ENCODE measurements at places on chromosomes 5 and 9.
A peak's percentile ranks its signal among the peaks of the same experiment; 100 is the strongest.

DNA sequence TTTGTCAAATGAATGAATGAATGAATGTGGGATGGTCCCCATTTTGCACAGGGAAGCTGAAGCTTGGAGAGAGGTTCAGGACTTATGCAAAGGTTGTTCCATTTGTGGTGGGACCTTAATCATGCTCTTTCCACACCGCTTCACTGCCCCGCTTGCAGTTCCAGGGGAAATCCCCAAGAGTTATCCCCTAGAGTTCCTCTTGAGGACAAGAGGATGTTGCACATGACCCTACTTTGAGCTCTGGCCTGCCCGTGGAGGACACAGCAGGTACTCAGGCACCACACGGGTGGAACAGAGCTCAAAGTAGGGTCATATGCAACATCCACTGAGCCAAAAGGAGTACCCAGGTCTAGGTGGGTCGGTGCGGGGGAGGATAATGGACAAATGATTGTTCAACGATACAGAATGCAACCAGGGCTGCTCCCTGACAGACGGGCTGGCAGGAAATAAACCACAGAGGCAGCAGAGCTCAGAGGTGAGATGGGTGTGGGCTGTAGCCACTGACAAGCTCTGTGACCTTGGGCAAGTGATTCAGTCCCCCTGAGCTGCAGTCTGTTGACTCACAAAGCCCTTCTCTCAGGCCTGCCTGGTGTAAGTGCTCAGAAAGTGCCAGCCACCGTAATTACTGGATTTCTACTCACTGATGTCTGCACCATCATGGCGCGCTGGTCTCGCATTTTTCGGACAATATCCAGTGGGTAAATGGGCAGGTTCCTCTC lies 60.3 kb upstream of the EPB41L4B start:
- H3K27ac ChIP-seq: no peak overlapping the region
- DNase-seq: no peak
- no peak overlapping the region for H3K4me3 ChIP-seq
- H3K36me3 ChIP-seq: no peaks in the 10 kb centered on the region
- peaks cover 2% of the 10 kb centered on the region for H3K4me1 ChIP-seq

- no peaks in the 10 kb centered on the region for H3K36me3 ChIP-seq
- no peak for DNase-seq
- no peak overlapping the region for H3K4me3 ChIP-seq
These were observed 37.8 kb upstream of the DMXL1 start for GRCh38 chr5:119033135-119033534.

- peak overlapping the region; percentile 69 for H3K27ac ChIP-seq
- DNase-seq: no peak
- no peaks in the 10 kb centered on the region for H3K27me3 ChIP-seq
- H3K36me3 ChIP-seq: peaks cover 20% of the 10 kb centered on the region
- peaks cover 64% of the 10 kb centered on the region for H3K4me1 ChIP-seq
These were observed 1.4 kb downstream of the MZB1 start for GRCh38 chr5:139388198-139388821.

DNA sequence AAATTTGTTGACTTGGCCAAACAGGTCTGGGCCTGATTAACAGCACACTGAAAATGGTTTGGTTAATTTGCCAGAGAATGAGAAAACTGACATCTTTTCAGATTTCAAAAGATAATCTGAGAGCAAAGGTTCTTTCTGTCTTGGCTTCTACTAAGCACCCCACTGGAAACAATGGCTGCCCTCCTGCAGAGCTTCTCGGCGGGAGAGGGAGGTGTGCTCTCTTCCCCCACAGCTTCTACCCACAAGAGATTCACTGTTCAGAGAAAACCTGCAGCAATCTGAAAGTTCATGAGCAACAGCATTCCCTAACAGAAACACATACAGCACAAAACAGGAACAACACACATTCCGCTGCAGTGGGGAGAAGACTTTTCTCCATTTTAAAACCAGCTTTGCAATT lies 3.0 kb downstream of the DNAH5 start:
- no peak overlapping the region for H3K4me3 ChIP-seq
- no peaks in the 10 kb centered on the region for H3K36me3 ChIP-seq
- H3K27ac ChIP-seq: no peak overlapping the region
- no peaks in the 10 kb centered on the region for H3K4me1 ChIP-seq
- DNase-seq: no peak
- no peaks in the 10 kb centered on the region for H3K27me3 ChIP-seq

GRCh38 chr9:133656211-133657119 lies 20.3 kb downstream of the DBH start:
- peaks cover 39% of the 10 kb centered on the region for H3K27me3 ChIP-seq
- H3K36me3 ChIP-seq: no peaks in the 10 kb centered on the region
- H3K4me3 ChIP-seq: no peak overlapping the region
- H3K4me1 ChIP-seq: no peaks in the 10 kb centered on the region

- no peak overlapping the region for H3K4me3 ChIP-seq
- no peak for DNase-seq
- peaks cover 45% of the 10 kb centered on the region for H3K36me3 ChIP-seq
These were observed 68.4 kb downstream of the GAPVD1 start for GRCh38 chr9:125329978-125330377.

DNA sequence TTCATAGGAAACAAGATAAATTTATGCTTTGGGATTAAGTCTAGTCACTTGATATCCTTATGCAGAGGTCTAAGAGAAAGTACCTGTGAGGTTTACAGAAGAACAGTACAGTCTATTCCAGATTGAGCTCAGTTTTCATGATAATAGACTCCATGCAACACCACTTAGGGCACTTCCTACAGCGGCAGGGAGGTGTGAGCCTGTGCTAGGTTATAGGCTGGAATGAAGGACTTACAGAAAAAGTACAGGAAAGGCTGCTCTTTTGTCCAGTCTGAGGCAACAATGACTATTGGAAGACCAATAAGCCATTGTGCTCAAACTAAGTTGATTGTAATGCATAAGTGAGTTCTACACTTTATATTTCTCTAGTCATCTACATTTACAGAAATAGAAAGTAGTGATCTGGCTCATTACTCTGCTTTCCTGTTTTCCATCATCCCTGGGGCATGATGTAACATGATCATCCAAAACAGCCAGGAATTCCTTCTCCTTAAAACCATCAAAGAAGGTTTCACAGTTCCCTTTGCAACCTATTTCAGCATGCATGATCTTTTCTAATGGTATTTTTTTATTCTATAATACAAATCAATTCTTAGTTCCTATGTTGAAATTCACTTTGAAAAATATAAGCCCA lies 322.8 kb downstream of the SLF1 start:
- H3K27me3 ChIP-seq: peaks cover 5% of the 10 kb centered on the region
- H3K4me3 ChIP-seq: no peak overlapping the region
- DNase-seq: no peak
- H3K36me3 ChIP-seq: no peaks in the 10 kb centered on the region
- H3K4me1 ChIP-seq: no peaks in the 10 kb centered on the region

DNA sequence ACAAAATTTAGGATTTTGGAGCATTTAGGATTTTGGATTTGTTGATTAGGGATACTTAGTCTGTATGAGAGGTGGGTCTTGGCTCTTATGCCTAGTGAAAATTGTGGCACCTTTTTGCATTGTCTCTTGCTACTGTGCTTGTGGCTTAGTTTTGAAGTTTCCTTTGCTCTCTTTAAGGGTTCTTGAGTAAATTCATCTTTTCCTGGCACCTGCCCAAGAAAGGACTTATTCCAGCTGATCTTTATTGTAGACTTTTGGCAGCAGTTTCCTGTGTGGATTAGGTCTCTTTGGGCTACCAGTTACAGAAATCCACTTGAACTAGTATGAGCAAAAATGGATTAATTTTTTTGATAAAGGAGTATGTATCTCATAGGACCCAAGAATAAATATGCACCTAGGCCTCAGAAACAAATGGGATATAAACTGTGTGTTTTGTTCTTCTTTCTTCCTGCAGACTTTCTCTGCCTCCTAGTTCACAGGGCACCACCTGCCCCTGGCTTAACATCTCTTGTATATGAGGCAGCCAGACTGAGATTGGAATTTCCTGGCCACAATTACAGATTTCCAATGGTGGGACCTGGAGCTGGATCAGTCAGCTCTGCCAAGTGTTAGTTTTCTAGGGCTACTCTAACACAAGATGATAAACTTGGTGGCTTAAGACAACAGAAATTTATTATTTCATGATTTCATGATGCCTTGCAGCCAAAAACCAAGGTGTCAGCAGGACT lies 44.6 kb downstream of the FOCAD start:
- no peak overlapping the region for H3K27ac ChIP-seq
- no peak for DNase-seq
- no peaks in the 10 kb centered on the region for H3K27me3 ChIP-seq
- H3K36me3 ChIP-seq: peaks cover 6% of the 10 kb centered on the region
- H3K4me1 ChIP-seq: peaks cover 14% of the 10 kb centered on the region
- H3K4me3 ChIP-seq: no peak overlapping the region

DNA sequence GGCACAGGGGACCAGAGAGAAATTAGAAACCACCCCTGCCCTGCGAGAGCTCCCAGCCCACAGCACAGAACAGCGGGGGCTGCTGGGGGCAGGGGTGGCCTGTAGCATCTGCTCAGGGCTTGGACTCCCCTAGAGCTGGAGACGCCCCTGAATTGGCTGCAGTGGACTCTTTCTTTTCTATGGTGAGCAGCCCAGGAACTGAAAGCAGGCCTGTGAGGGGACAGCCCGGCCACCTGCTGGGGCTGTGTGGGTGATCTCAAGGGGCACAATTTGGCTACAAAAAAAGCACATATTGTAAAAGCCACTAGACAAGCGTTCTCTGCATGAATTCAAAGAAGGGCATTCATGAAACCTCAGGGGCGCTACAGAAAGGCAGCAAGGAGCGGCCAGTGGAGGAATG lies 57.5 kb upstream of the ICE1 start:
- no peak overlapping the region for H3K27ac ChIP-seq
- H3K4me1 ChIP-seq: no peaks in the 10 kb centered on the region
- H3K4me3 ChIP-seq: no peak overlapping the region
- DNase-seq: no peak
- no peaks in the 10 kb centered on the region for H3K36me3 ChIP-seq

- H3K27ac ChIP-seq: peak overlapping the region; percentile 83
- H3K4me3 ChIP-seq: peak overlapping the region; percentile 13
- no peaks in the 10 kb centered on the region for H3K27me3 ChIP-seq
- no peaks in the 10 kb centered on the region for H3K36me3 ChIP-seq
- H3K4me1 ChIP-seq: peaks cover 45% of the 10 kb centered on the region
These were observed 5.2 kb downstream of the IL13 start for GRCh38 chr5:132662925-132663770.

GRCh38 chr9:94900222-94901018 lies 173.9 kb downstream of the AOPEP start:
- peaks cover 17% of the 10 kb centered on the region for H3K4me1 ChIP-seq
- DNase-seq: no peak
- H3K27ac ChIP-seq: no peak overlapping the region
- peaks cover 1% of the 10 kb centered on the region for H3K36me3 ChIP-seq
- peaks cover 4% of the 10 kb centered on the region for H3K27me3 ChIP-seq

- H3K27me3 ChIP-seq: peaks cover 5% of the 10 kb centered on the region
- H3K36me3 ChIP-seq: no peaks in the 10 kb centered on the region
- no peaks in the 10 kb centered on the region for H3K4me1 ChIP-seq
- no peak overlapping the region for H3K4me3 ChIP-seq
- H3K27ac ChIP-seq: no peak overlapping the region
These were observed 57.0 kb upstream of the GNE start for GRCh38 chr9:36315283-36315682.

DNA sequence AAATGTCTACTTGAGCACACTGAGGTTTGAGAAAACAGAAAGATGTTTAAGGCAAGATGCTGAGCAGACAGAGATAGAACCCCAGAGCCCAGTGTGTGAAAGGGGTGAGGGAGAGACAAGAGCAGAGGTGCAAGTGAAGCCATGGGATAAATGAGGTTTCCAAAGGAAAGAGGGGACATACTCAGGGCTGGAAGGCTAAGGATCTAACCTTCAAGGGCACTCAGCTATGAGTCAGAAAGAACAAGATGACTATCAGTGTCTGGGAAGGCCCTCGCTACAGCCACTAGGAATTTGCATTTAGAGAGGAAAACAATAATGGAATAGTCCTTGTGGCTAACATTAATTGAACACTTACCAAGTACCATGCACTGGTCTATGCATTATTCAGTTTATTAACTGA lies 113.7 kb downstream of the HTR4 start:
- peaks cover 13% of the 10 kb centered on the region for H3K27me3 ChIP-seq
- H3K4me1 ChIP-seq: no peaks in the 10 kb centered on the region
- no peak for DNase-seq
- no peak overlapping the region for H3K27ac ChIP-seq
- no peak overlapping the region for H3K4me3 ChIP-seq

GRCh38 chr5:67248703-67249589 lies 52.3 kb upstream of the CD180 start:
- DNase-seq: no peak
- H3K36me3 ChIP-seq: no peaks in the 10 kb centered on the region
- H3K27me3 ChIP-seq: no peaks in the 10 kb centered on the region
- H3K4me1 ChIP-seq: peaks cover 13% of the 10 kb centered on the region
- H3K4me3 ChIP-seq: no peak overlapping the region
- no peak overlapping the region for H3K27ac ChIP-seq

DNA sequence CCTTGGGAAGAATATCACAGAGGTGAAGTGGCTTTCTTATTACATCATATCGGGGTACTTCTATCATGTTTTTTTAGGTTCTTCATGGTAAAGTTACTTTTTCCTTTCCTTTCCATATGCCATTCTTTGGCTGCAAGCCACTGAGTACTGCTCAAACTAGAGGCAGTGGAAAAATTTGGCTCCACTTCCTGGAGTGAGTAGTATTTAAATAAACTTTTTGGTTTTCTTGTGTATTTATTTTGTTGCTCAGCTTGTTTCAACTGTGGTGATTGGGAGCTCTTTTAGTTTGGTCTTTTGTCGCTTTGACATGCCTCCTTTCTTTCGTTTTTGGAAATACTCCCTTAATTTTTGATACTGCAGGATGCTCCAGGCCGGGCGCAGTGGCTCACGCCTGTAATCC lies 69.8 kb downstream of the WDR70 start:
- H3K4me1 ChIP-seq: peaks cover 2% of the 10 kb centered on the region
- no peaks in the 10 kb centered on the region for H3K27me3 ChIP-seq
- no peak for DNase-seq
- no peak overlapping the region for H3K4me3 ChIP-seq
- no peak overlapping the region for H3K27ac ChIP-seq

DNA sequence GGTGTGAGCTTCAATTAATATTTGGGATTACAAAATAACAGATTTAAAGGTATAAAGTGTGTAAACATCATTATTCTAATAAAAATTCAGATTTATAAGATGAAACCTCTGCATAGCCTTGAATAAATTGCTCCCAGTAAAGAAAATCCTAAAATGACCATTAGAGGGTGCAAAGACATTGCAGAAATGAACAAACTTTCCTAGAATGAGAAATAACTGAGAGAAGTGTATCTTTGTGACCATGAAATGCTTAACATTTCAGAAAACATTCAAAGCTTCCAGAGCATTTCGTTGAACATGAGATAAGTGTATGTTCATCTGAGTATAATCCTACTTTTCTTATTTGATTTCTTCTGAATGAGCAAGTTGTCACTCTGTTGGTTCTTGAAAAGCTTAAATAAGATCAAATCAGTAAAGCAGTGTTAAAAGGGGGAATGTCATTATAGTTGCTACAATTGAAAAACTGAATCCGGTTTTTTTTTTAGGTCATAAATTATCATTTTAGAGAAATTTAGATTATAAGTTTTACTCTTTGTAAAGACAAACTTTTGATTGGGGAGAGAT lies 24.7 kb upstream of the NUDT12 start:
- no peak overlapping the region for H3K27ac ChIP-seq
- H3K4me3 ChIP-seq: no peak overlapping the region

GRCh38 chr9:130345897-130346385 lies 80.4 kb downstream of the HMCN2 start:
- DNase-seq: no peak
- H3K4me3 ChIP-seq: no peak overlapping the region
- no peaks in the 10 kb centered on the region for H3K36me3 ChIP-seq
- H3K4me1 ChIP-seq: no peaks in the 10 kb centered on the region
- H3K27ac ChIP-seq: no peak overlapping the region
- H3K27me3 ChIP-seq: no peaks in the 10 kb centered on the region

- H3K36me3 ChIP-seq: no peaks in the 10 kb centered on the region
- peak overlapping the region; percentile 81 for H3K27ac ChIP-seq
- H3K27me3 ChIP-seq: peaks cover 4% of the 10 kb centered on the region
- peaks cover 15% of the 10 kb centered on the region for H3K4me1 ChIP-seq
- DNase-seq: peak; percentile 32
These were observed 118.3 kb downstream of the SLC1A3 start for GRCh38 chr5:36724467-36725332.

Data from T-helper 2 cell treated with Interferon-gamma antibody and Interleukin-4, amounts not matched to agents 5 μg/mL and 100 μg/mL, for 36 hours (primary cell).